NCI-H1417 (cell line): ENCODE measurements at places on chromosomes 16 and 17.

DNA sequence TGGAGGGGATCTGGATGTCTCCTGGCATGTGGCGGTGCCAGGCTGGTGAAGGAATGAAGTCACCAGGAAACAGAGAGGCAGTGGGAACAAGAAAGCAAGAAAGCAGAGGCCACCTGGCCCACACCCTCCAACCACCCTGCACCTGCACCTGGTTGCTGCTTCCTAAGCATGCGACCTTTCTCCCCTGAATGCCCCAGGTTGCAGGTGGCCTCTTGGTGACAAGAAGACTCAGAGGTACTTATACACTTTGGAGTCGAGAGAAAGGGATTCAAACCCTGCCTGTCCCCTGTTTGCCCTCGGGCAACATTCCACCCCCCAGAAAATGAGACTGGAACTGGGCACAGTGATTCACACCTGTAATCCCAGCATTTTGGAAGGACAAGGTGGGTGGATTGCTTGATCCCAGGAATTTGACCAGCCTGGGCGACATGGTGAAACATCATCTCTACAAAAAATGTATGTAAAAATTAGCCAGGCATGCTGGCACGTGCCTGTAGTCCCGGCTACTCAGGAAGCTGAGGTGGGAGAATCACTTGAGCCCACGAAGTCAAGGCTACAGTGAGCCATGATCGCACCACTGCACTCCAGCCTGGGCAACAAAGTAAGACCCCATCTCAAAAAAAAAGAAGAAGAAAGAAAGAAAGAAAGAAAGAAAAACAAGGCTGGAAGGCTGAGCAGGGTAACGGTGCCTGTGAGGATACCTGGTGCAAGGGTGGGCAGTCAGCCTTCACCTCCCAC is 34.6 kb upstream of the TNRC6C start:
- DNase-seq = no peak

DNA sequence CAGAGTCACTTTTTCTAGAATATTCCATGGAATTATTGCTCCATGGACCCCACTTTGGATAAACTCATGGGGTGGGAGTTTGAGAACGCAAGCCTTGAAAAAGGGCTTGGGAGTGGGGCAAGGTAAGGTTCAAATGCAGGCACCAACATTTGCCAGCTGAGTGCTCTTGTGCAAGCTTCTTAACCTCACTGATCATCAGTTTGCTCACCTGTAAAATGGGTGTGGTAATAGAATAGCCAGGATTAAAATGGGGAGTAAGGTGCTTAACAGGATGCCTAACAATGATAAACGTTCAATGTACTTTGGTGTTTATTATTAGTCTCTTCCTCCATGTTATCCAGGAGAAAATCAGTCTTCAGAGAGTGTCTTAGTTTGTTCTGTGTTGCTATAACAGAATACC is 39.0 kb downstream of the CACNG5 start:
- no peak for DNase-seq

DNA sequence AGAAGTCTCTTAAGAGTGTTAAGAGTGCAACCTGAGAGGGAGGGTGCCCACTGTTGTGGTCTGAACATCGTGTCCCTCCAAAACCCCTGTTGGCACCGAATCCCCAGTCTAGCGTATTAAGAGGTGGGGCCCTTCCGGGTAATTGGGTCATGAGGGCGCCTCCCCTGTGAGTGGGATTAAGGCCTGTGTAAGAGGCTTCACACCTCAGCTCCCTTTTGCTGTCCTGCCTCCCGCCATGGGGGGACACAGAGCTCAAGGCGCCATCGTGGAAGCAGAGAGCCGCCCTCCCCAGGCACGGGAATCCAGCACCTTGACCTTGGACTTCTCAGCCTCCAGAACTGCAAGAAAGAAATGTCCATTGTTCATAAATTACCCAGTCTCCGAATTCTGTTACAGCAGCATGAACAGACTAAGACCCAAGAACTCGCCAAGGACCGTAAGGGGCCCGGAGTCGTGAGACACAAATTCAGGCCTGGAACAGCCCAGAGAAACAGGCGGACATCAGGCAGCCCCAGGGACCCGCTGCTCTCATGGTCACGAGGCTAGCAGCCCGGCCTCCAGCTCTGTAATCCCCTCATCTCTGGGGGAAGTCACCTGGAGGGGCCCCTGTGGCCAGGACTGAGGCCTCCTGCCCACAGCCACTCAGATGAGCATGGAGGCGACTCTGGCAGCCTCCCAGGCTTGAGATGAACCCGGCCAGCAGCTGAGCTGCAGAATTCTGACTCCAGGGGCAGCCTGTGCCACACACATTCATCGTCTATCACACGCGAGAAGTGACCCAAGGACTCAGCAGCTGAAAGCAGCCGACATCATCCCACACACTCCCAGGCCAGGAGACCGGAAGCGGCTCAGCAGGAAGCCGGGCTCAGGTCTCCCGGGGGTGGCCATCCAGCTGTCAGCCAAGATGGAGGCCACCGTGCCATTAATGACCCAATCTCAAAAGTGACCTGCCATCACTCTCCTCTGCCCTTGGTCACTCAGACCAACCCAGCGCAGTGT is 12.8 kb upstream of the CHMP6 start:
- no peak for DNase-seq

GRCh38 chr16:86494565-86495356 is 15.6 kb upstream of the FOXF1 start:
- DNase-seq = no peak

GRCh38 chr16:71645450-71645849 is 19.5 kb downstream of the MARVELD3 start:
- DNase-seq = no peak

DNA sequence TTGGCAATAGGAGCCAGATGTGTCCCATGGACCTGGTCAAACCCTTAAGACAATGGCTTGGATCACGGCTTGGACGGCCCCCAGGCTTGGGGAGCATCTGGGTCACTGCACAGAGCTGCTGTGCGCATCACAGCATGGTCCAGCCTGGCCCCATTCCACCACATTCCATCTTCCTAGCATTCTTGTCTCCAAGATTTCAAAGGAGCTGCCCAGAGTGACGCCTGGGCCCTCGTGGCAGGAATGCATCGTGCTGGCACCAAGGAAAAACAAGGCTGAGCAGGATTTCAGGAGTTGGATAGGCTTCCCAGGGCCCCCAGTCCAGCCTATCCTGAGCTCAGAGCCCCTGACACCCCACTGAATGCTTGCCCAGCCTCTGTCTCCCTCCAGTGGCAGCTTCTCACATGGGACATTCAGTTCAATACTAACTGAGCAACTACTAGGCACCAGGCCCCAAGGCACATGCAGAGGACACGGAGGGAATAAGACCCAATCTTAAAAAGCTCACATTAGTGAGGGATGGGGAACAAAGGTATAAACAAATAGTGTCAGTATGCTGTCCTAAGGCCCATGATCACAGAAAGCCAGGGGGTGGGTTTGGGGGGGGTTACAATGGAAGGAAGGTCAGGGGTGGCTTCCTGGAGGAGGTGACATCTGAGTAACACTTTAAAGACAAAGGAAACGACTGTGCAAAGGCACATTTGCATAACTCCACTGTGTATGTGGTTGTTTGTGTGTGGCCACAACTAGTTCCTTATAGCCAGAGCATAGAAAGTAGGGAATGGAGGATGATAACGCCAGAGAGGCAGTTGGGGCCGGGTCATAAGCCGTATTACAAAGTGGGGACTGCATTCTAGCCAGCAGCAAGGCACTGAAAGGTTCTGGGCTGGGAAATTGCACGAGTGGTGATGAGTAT is 34.1 kb downstream of the TK2 start:
- DNase-seq = no peak

GRCh38 chr17:34567691-34568465 is 11.5 kb upstream of the TMEM132E start:
- no peak for DNase-seq
